ENCODE measurements at places on chromosomes 6 and 20.

- DNase-seq: no peak
Measured at GRCh38 chr20:21162631-21163030, 36.7 kb downstream of the KIZ start.

- DNase-seq: no peak
Measured at GRCh38 chr6:69422475-69422874, 374.3 kb downstream of the LMBRD1 start.

- no peak for DNase-seq
Measured at GRCh38 chr6:7911345-7911725, 747 bp upstream of the TXNDC5 start.

- DNase-seq: no peak
Measured at GRCh38 chr20:47040506-47041125, 146.0 kb downstream of the EYA2 start.
